SK-N-MC (cell line): ENCODE measurements at places on chromosomes 1 and 21.

GRCh38 chr1:53400761-53401674 is 58.2 kb upstream of the DMRTB1 start:
- DNase-seq, result no peak

DNA sequence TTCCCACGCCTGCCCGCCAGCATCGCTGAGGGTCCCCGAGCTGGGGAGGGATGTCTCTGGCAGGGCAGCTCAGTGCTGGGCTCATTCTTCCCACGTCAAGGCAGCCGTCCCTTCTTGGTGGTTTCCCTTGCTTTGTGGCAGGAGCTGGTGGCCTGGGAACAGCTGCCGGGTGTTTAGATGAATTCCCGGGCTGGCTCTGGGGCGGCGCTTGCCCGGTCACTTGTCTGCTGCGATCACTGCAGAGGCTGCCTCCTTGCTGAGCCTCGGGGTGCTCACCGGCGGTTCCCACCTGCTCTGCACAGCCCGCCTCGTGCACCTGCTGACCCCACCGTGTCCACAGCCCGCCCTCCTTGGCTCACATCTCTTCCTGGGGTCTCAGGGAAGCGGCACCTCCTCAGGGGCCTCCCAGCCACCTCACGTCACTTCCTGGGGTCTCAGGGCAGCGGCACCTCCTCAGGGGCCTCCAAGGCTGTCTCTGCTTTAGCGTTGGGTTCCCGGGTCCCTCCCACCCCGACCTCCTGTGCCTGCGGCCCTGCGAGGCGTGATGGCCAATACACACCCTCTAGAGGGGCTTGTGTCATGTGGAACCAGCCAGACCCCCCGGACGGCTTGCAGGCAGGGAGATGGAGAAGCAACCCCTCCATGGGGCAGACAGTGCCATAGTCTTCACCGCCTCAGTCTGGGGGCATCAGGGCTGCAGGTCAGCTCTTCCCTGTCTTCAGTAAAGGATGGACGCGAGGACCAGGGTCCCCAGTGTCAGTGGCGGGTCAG is 13.5 kb downstream of the COL18A1 start:
- no peak for DNase-seq

GRCh38 chr1:216194721-216195120 is 228.5 kb downstream of the USH2A start:
- no peak for DNase-seq

DNA sequence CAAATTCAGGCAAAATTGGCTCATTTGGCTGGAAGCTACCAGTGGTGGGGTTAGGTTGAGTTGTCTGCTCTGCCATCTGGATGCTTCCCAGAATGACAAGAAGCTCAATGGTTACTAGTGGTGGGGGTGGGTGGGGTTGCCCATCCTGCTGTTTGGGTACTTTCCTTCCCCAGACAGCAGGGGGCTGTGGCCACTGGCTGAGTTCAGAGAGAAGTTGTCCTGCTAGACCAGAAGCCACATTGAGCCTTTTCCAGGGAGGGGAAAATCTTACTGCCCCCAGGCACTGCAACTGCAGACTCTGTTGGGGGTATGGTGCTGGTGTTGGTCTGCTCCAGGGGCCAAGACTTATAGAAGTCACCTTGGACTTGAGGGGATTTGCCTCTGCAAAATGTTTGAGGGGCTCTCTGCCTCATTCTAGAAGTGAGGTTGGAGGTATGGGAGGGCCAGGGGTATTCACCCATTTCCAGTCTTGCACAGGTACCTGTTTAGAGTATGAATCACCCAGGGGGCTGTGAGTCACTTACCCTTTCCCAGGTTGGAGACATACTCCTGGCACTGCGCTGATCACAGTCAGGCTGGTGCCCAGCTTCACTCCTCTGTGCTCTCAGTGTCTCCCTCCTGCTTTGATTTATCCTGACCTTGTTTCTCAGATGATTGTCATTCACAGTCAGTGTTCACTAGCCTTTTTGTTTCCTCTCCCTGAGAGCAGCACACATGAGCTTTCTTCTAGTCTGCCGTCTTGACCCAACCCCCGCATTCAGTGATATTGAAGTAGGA is 89.1 kb upstream of the NEGR1 start:
- no peak for DNase-seq

DNA sequence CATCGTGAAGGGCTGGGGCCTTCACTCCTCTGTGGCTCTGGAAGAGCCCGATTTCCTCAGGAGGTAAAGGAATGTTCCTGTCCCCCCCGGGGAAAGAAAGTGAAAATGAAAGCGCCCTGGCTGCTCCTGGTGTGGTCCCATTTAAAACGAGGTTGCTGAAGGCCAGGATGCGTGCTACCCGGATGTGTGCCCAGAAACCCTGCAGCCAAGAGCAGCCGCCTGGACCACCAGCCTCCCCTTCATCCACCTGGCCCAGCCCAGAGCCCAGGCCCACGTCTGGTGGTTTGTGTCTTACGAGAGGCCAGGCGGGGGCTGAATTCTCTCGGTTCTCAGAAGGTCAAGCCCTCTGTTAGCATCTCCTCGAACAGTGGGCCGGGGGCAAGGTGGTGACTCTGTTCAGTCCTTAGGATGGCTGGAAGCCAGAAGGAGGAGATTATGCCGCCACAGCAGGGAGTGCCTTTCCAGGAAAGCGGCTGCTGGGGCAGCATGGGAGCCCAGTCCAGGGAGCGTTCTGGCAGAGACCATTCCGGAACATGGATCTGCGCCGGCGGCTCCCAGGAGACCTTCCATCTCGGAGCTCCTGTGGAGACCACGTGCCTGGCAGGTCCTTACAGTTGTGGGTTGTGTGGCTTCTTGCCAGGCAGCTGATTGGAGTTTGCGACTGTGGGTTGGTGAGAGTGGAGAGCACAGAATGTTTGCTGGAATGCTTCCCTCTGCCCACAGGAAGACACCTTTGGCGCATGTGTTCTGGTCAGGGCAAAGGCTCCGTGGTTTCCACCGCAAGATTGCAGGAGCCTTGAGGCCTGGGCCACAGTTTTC is 1.4 kb downstream of the GUK1 start:
- no peak for DNase-seq
